Activated CD4-positive, alpha-beta T cell treated with anti-CD3 and anti-CD28 coated beads, Interleukin-2, amount 50 U/mL, for 16 hours (primary cell): ENCODE measurements at places on chromosomes 5 and 9.

DNA sequence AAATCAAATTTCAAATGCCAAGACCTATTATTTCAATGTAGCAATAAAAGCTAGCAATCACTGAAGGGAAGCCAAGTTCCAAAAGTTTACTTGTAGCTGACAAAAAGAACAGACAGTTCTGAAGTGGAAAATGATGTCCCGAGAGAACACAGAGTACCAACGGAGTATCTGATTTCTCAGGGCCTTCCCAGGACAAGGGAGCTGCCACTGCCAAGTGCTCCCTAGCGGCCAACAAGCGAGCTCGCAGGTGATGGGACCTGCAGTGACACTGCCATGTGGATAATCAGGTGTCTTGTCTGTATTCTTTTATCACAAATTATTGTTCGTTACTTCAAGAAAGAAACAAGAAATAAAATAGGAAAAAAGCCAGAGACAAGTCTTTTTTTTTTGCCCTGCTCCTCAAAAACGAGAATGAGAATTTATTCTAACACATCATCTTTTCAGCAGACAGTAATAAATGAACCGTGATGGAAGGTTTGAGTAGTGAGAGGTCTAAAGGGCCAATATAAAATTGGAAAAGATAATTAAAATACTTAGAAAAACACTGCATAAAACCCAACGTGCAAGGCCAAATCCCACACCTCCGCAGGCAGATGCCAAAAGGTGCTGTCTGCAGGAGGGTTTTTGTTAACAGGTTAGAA lies 159.4 kb downstream of the MYO10 start:
- DNase-seq: no peak

- no peak for DNase-seq
Measured at GRCh38 chr9:83340451-83340850, 197.8 kb downstream of the FRMD3 start.

GRCh38 chr5:172374783-172375182 lies 79.5 kb downstream of the SH3PXD2B start:
- no peak for DNase-seq

DNA sequence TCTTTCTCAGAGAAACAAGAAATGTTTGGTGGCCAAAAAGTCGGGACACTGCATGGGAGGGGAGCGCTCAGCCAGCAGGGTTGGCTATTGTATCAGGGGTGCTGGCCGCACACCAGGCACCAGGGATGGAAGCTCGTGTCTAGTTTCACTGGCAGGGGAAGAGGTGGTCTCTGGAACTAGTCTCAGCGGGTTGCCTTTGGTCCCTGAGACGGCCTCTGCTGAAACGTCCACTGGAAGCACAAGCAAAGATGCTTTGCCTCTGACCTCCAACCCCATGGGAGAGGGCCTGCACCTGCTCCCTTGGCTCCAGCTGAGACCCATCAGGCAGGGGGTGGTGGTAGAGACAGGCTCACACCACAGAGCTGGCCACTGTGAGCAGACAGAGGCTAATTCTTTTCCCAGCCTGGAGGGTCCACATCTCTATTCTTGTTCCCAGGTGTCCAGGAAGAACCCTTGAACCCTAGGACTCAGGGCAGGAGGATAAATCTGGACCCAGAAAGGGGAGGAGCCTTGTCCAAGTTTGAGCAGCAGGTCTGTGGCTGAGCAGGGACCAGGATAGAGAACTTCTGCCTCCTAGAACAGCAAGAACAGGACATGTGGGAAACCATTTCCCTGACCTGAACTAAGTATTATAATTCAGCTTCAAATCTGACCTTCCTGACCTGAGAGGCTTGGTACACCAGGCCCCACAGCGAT lies 102.6 kb downstream of the RGS3 start:
- DNase-seq: no peak

DNA sequence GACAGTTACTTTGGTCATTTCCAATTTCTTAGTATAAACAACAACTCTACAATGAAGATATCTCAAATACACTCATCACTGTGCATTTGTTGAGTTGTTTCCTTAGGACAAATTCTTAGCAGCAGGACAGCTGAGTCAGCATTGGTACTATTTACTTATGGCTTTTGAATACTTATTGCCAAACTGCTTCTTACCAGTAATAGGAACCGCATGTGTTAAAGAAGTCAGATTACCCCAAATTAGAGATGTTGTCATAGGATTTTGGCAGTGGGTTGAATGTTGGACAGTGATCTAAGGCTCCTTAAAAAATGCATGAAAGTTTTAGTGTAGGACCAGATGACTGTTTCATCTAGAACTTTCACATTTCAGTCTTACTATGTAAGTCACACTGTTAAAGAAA lies 280.1 kb upstream of the DMRT1 start:
- DNase-seq: no peak

- DNase-seq: no peak
Measured at GRCh38 chr9:116464987-116465571, 222.0 kb upstream of the TRIM32 start.
